M059J (cell line): ENCODE measurements at places on chromosomes 13 and 19.

GRCh38 chr13:113118261-113119021 lies 4.2 kb upstream of the F10 start:
- DNase-seq, result no peak

GRCh38 chr13:89790696-89791095 lies 1556.8 kb upstream of the MIR17HG start:
- DNase-seq, result no peak

GRCh38 chr19:262125-262524 lies 29.1 kb downstream of the PLPP2 start:
- no peak for DNase-seq

GRCh38 chr13:105838231-105838630 lies 697.2 kb downstream of the EFNB2 start:
- DNase-seq, result no peak

GRCh38 chr19:5103061-5103701 lies 134.3 kb downstream of the KDM4B start:
- DNase-seq, result peak; percentile 9

DNA sequence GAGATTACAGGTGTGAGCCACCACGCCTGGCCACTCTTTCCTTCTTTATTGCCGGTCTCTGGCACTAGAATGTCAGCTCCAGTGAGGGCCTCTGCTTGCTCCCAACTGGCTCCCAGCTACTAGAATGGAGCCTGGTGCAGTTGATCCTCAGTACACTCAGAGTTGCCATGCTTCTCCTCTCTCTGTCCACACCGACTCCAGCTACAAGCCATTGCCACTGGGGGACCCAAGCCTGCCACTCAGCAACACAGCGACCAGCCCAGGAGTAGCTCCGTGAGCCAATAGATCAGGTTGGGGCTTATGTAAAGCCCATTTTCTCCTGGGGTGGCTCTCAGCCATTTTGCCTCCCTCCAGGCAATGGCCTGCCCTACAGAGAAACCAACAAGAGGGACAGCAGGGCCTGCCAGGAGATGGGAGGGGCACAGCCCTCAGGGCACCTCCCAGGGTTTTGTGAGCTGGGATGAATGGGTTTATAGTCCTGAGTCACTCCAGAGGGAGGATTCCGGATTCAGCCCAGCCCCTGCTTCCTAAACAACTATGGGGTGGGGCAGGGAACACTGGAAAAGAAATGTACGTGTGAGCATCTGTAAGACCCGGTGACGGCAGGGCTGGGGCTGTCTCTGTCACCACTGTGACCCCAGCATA lies 36.5 kb downstream of the OPA3 start:
- peak; percentile 96 for DNase-seq

DNA sequence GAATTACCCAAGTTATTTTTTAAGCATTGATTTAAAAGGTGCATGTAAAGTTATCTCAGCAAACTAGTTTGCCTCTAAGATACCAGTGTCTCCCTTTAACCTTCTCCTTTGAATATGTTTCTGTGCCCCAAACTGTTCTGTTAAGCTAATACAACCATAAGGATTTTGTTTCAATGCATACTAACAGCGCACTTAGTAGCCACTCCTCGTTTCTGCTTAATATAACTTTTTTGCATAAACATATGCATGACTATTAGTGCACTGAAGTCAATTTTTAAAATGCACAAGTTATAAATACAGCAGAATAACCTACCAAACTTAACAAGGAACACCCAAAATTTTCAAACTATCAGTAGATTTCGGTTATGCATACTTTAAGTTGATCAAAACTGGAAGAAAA lies 79.4 kb downstream of the SERP2 start:
- no peak for DNase-seq

- DNase-seq, result peak; percentile 87
Measured at GRCh38 chr19:18417250-18418028, 1.8 kb upstream of the SSBP4 start.
